ENCODE measurements at places on chromosomes 12 and 14. TPM values are rescaled to one million over a fixed set of nuclear protein-coding genes. Genes with fewer than 3 reads are reported as not detected.

GALNT8 gene
- 7.1 TPM for total RNA-seq

LMO3 gene
- 4.1 TPM for total RNA-seq

ESRRB gene
- 0.94 TPM for total RNA-seq

PMCH gene
- not detected for total RNA-seq

CNIH1 gene
- total RNA-seq: 121 TPM

EFS gene
- total RNA-seq: 59.3 TPM

WNT5B gene
- total RNA-seq: 11.3 TPM

DNA sequence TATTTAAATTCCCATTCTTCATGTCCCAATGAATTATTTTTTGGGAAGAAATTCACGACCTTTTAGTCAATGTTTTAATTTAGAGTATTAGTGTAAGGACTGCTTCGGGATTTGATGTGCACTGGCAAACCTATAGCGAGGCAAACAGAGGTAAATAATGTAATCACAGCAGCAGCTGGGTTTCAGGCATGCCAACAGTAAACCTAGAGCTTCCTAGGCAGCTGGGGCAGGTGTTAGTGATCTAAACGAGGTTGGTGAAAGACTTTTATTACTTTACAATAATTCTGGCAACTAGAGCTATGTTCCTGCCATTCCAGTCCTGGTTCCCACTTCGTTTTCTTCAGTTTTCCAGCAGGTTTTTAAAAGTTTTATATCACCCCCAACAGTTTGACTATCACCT is 1036.4 kb upstream of the FOXG1 start:
- no peak for DNase-seq

- DNase-seq: no peak
Measured at GRCh38 chr14:29458547-29458946, 469.1 kb downstream of the PRKD1 start.

- no peak for DNase-seq
Measured at GRCh38 chr12:90064852-90065801, 356.5 kb upstream of the ATP2B1 start.

- DNase-seq: no peak
Measured at GRCh38 chr12:63419154-63419553, 249.1 kb downstream of the DPY19L2 start.

GRCh38 chr12:58342736-58343135 is 401.4 kb downstream of the ATP23 start:
- DNase-seq: no peak

DNA sequence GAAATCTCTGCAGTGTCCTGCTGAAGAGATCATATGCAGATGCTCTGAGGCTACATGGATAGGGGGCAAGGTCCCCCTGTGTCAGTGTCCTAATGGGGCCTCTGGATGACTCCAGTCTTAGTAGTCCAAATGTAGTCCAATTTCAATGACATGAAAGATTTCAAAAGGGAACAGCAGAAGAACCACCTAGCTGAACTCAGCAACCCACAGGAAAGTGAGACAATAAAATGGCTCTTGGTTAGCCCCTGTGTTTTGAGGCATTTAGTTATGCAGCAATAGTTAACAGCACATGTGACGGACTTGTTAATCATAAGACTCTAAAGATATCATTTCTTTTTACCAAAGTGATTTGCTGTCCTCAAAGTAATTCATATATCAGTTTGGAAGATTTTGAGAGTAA is 22.7 kb downstream of the CCDC198 start:
- no peak for DNase-seq

GRCh38 chr12:48602192-48602989 is 32.5 kb upstream of the LALBA start:
- no peak for DNase-seq

GRCh38 chr14:69753860-69754259 is 13.1 kb upstream of the SRSF5 start:
- DNase-seq: no peak

GRCh38 chr14:68962681-68963080 is 16.4 kb downstream of the ACTN1 start:
- DNase-seq: no peak

DNA sequence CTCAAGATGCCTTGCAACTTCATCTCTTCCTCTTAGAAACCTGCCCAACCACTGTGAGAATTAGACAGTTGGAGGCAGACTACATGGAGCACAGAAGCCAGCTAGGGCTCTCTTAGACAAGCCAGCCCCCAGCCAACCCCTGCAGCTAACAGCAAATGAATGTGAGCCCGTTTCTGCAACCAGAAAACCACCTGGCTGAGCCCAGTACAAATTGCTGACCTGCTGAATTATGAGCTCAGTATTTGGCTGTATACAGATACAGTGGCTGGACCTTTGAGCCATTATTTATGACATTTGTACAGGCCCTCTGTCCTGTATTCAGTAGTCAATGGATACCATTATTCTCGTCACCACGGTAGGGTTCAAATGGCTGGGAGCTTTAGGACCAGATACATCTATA is 112.9 kb downstream of the TBX5 start:
- DNase-seq: no peak

GRCh38 chr12:18270958-18271460 is 9.7 kb downstream of the PIK3C2G start:
- DNase-seq: no peak

DNA sequence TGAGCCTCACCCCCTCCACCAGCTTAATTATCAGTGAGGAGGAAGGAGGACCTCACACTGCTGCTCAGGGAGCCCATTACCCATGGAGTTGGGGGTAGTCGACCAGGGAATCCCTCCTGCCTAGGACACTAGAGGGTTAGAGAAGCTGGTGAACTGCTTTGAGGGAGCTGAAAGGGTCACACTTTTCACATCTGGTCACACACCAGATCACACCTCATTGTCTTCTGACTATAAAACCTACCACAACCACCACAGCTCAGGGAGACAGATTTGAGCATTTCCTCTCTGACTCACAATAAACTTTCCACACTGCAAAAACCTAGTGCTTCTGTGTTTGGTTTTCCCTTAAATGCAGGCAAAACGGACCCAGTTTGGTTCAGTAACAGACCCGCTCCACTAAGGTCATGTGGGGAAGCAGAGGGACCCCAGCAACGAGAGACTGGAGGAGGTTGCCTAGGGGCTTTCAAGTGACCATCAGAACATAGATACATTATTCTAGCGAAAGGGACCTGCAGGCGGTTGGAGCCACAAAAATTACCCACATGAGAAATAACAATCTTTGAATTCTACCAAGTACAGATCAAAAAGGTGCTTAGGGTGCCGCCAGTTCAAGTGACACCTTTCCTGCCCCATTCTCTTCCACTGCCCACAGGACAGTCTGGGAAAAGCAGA is 151.4 kb upstream of the AVPR1A start:
- no peak for DNase-seq

GRCh38 chr12:126960709-126961108 is 1306.3 kb upstream of the TMEM132C start:
- DNase-seq: no peak

- DNase-seq: no peak
Measured at GRCh38 chr12:18749386-18749957, 11.6 kb downstream of the CAPZA3 start.

DNA sequence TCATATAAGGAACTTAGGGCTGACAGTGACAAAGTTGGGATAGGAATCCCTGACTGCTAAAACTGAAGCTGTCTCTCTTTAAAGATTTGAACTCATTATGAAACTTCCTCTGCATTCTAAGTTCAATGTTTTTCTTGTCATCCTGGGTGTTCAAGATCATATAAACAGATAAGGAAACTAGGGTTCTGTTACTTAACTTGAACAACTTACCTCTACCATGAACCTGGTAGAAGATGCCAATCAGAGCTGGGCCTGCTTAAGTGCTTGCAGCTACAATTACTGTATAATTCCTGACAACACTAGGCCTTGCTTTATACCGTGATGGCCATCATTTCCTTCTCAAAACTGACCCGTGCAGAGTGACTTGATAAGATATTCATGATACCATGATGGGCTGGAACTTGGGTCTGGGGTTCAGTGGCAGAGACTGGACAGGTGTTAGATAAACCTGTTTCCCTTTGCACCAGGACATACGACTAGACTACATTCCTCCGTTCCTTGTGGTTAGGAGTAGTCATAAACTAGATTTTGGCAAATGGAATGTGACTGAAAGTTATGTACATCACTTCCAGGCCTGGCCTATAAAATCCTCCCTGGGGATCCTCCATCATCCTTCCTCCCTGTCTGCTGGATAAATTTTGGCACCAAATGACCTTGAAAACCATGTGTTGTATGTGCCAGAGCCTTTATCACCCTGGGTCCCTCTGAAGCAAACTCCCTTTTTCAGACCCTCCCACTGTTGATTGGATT is 172.2 kb upstream of the PRICKLE1 start:
- no peak for DNase-seq

DNA sequence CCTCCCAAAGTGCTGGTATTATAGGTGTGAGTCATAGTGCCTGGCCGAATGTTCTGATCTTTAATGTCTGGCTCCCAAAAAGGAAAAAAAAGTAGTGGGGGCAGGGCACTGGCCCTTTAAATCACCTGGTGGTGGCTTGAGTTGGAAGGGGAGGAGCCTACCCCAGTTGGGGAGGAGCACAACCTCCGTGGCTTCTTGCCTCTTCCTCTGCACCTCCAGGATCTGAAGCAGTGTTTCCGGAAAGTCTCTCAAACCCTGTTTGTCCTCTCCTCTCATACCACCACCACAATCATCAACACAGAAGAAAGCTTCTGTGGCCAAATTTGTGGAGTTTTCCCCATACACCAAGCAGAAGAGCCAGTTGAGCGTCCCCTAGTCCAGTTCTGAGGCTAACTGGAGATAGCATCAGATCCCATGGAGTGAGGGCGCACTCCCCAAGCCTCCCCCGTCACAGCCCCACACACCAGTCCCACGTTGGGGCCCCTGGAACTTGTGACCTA is 24.3 kb upstream of the RCOR1 start:
- DNase-seq: no peak

DNA sequence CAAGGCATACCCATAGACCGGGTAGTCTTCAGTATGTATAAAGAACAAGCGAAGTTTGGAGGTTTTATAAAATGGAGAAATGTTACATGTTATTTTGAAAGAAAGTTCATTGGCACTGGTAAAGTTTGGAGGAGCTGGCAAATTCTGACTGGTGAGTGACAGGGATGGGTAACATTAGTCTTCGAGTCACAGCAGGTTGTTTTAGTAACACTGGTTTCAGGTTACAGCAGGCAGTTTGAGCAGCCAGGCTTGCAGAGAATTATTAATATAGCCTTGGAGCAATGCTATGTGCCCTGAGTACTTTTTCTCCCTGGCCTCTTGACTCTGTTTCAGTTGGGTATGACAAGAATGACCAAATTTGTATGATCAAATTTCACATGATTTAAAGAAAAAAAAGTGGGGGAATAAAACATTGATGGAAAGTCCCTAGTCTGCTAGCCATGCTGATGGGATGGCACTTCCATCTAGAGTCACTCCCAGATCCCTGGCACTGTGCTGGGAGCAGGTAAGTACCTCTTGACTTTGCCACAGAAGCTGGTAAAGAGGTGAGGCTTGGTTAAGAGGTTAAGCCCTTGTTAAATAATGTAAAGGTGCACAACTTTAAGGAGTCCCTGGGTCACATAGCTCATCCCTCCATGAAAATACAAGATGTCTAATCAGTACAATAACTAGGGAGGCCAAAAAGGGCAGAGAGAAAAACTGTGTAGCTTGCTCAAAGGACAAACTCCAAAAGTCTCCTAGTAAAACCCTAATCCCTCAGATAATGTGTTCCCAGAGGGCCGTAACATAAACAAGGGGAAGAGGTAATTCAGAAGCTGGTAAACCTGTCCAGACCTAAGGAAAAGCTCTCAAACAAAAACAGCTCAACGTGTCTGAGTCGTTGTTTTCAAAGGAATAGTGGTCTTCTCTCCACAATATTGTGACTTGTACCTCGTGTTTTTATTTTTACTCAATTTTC is 12.7 kb upstream of the SVOP start:
- DNase-seq: no peak

DNA sequence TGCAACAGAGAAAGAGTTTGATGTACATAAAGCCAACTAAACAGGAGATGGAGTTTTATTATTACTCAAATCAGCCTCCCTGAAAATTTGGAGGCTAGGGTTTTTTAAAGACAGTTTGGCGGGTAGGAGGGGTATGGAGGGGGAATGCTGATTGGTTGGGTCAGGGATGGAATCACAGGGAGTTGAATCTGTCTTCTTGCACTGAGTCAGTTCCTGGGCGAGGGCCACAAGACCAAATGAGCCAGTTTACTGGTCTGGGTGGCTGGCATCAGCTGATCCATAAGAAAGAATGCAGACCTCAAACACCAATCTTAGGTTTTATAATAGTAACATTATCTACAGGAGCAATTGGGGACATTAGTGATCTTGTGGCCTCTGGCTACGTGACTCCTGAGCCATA is 64.9 kb downstream of the RIN3 start:
- DNase-seq: no peak

GRCh38 chr12:39402922-39403321 is 40.0 kb downstream of the KIF21A start:
- DNase-seq: no peak

- no peak for DNase-seq
Measured at GRCh38 chr12:1796515-1797010, 23.8 kb upstream of the LRTM2 start.

DNA sequence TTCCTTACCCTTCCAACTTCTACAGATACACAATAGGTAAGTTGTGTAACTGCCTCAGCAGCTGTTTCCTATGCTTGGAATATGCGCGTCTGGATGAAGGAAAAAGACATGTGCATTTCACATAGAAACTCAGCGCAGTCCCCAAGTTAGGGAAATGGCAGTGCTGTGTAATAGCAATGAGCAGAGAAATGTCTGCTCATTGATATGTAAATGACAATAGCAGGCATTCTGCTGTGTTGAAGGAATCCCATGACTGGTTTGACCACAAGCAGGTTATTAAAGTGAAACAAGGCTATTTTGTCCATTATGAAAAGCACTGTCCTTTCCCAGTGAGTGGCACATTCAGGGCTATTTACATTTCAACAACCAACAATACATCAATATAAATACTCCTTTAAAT is 106.6 kb downstream of the BTG1 start:
- DNase-seq: no peak

GRCh38 chr12:92929983-92930382 is 888 bp upstream of the EEA1 start:
- no peak for DNase-seq

- DNase-seq: no peak
Measured at GRCh38 chr12:12683725-12684124, 12.3 kb downstream of the GPR19 start.

DNA sequence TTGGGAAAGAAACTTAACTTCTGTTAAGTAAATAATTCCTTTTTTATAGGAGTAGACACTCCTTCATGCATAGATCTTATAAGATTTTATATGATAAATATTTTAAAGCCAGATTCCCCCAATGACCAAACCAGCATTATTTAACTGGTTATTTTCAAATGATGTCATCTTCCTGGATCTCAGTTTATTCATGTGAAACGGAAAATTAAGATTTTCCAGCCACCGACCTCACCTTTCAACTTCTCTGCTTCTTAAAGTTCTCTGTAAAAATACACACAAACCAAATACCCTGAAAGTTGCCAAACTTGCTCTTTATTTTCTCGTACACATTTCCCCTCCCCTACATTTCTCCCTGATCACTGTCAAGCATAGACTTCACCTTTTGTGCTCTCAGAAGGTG is 364.2 kb downstream of the GALC start:
- DNase-seq: no peak

- DNase-seq: no peak
Measured at GRCh38 chr14:40417777-40418401, 985.7 kb upstream of the FBXO33 start.
